Fibroblast of mammary gland (primary cell): ENCODE measurements at places on chromosomes 7 and 10.

DNA sequence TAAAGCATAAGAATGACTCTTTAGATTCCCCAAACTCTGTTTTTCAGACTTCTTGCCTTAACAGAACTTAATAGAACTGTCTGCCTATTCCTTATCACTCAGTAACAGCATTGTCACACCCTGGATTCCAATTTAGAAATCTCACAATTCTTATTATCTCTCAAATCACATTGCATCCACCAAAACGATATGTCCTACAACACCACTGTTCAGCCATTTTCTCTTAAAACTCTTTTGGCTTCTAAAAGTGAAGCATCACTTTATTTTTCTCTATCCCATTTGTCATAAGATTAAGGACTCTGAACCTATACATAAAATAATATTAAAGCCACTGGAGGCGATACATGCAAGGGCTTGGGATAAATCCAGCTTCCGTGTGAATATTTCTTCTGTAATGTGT lies 1.2 kb upstream of the CPED1 start:
- DNase-seq = no peak

DNA sequence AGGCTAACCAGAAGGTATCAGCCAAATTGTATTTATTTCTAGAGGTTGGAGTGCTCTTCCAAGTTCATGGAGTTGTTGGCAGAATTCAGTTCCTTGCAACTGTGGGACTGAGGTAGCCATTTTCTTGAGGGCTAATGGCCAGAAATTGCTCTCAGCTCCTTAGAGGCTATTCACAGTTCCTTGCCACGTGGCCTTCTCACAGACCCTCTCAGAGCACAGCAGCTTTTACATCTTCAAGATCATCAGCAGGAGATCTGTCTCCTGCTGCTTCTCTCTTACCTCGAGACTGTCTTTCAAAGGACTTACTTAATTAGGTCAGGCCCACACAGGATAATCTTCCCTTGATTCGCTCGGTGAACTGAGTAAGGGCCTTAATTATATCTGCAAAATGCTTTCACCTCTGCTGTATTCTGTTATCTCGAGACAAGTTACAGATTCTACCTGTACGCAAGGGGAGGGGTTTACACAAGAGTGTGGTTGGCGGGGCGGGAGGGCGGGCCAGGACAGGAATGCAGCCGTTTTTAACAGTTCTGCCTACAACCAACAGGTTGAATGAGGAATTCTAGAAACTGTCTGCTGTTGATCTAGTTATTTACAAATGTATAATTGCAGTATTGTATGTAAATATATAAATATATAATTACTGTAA lies 15.0 kb downstream of the MIOS start:
- DNase-seq = no peak

DNA sequence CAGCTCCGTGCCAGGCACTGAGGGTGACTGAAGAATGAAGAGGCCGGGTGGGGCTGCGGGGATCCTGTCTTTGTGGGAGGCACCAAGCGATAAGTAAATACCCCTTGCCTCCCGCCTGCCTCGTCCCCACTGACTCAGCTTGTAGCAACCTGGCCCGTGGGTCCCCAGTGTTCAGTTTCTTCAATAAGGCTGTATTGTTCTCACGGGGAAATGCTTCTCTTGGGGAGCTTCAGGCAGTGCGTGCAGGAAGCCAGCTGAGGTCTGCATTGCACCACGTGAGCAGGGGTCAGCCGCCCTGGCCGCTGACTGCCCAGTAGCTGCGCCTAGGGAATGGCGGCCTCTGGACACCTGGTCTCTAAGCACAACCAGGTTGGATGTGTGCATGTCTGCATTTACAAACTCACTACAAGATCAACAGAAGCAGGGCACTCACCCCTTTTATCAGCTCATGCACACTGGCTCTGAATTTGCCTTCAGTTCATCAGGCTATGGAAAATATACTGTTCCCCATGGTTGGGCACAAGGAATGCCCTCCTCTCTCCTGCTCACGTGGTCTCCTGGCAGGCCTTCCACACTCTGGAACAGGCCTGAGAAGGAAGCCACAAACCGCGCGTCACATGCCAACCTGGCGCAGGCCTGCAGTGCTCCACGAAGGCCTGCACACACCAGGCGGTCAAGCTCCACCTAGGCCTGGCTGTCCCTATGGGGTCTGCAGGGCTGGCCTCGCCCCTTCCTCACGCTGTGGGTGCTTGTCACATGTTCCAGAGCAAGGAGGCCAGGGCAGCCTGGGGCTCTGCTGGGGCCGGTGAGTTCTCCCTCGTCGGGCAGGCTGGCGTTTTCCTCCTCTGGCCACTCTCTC lies 135.7 kb upstream of the RNF32 start:
- DNase-seq = no peak

GRCh38 chr10:121357401-121357800 lies 240.8 kb downstream of the FGFR2 start:
- no peak for DNase-seq

DNA sequence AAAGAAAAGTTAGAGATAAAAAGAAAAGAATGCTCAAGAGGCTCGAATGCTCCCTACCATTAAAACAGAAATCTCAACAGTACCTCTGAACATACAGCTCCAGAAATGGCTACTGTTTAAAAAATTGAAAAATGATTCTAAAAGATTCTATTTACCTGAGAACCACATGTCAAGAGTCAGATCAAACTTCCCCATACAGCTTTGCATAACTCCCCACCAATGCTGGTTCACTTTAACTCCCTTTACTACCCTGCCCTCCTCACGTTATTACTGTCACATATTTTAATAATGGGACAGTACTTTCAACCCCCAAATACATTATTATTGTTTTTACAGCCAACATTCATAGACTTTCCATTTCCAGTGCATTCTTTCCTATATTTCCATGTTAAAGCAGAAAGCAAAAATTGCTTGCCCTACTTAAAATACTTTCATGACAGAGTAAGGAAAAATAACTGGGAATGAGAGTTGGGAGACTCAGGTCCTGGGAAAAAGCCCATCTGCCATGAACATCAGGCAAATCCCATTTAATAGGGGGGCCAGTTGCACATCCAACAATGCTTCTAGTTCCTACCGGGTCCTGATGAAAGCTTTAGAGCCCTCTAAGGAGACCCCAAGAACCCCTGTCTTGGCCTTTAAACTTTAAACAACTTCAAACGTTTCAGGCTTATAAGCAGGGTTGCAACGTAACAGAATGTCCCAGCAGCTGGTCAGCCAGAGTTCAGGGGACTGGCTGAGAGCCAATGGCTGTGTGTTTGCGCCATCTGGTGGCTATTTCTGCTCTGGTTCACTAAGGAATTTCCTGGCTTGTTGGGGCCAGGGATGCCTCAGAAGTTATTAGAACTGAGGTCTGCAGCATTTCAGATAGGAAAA lies 247.4 kb downstream of the ELMO1 start:
- DNase-seq = peak; percentile 83

- DNase-seq = no peak
Measured at GRCh38 chr10:79928028-79928583, 20.8 kb downstream of the SFTPD start.

DNA sequence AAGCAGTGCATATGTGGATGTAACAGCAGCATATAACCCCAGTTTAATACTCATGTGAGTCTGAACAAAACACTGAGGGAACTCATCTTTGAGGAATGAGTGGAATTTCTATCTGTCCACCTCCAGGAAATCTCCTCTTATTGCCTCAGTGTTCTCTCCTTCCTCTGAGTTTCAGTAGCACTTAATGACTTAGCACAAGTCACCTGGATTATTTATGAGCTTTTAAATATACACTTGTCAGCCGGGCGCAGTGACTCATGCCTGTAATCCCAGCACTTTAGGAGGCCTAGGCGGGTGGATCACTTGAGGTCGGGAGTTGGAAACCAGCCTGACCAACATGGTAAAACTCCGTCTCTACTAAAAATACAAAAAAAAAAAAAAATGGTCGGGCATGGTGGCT lies 4.3 kb downstream of the LRRC20 start:
- peak; percentile 92 for DNase-seq

GRCh38 chr10:3622845-3623621 lies 162.0 kb downstream of the KLF6 start:
- no peak for DNase-seq

GRCh38 chr10:130935128-130935439 lies 376.4 kb downstream of the TCERG1L start:
- no peak for DNase-seq

DNA sequence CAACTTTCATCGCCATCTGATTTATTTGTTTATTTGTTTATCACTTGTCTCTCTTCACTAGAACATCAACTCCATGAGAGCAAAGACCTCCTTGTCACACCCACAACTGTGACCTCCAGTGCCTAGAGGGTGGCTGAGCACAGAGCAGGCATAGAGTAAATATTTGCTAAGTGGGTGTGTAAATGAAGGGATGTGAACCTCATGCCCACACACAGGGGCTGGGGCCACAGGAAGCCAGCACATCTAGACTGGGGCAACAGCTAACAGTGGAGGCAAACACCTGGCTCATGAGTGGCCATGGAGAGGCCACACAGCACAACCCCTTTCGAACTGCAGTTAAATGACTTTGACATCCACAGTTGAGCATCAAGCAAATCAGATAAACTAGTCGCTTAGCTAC lies 39.8 kb downstream of the AKR1B1 start:
- no peak for DNase-seq

- DNase-seq = no peak
Measured at GRCh38 chr7:159013825-159014289, 130.8 kb downstream of the VIPR2 start.

GRCh38 chr10:95785317-95785716 lies 29.4 kb downstream of the ENTPD1 start:
- DNase-seq = no peak

GRCh38 chr7:128123291-128124037 lies 92.2 kb upstream of the LRRC4 start:
- no peak for DNase-seq

GRCh38 chr10:78458983-78459638 lies 425.4 kb downstream of the RPS24 start:
- peak; percentile 68 for DNase-seq

DNA sequence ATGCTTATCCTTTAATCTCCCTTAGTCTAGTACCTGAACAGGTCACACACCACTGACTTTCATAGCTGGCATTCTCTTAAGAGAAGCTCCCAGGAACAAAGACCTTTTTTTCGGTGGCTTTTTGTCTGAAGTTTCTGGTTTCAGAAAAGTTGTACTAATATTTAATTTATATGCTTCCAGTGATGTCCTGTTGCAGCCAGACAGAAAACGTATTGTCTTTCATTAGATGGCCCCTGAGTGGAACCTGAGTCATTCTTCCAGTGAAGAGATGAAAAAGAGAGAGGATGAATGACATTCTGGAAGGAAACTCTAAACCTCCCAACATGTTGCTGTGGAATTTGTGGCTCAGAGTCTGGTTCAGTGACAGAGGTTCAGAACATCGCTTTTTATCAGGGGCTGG lies 274.8 kb upstream of the TAC1 start:
- DNase-seq = no peak

- DNase-seq = no peak
Measured at GRCh38 chr7:16021851-16022250, 335.4 kb upstream of the MEOX2 start.

DNA sequence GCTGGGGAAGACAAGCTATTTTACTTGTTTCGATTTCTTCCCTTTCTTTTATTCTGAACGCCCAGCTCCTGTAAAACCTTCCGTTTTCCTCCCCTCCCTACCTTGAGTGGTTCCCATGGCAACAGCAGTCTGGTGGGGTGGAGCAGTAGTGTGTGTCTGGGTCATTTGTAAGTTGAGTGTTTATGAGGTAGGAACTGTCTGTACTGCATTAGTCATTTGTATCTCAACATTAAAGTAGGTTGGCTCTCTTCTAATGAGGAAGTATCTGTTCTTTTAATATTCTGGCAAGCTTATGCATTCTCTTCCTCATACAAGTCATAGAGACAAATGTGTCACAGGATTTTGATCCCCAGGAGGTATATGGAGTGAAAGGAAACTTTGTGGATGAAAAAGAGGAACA lies 85.3 kb upstream of the CCDC6 start:
- peak; percentile 91 for DNase-seq

GRCh38 chr7:151141311-151141854 lies 26.1 kb downstream of the GBX1 start:
- no peak for DNase-seq

- DNase-seq = peak; percentile 67
Measured at GRCh38 chr10:70849582-70850016, 33.9 kb downstream of the SGPL1 start.

GRCh38 chr10:3126741-3127346 lies 45.7 kb downstream of the PITRM1 start:
- DNase-seq = no peak

GRCh38 chr10:84200537-84201243 lies 6.4 kb downstream of the CDHR1 start:
- no peak for DNase-seq
